Uterus (tissue), 4 donors: ENCODE measurements at places on chromosomes 3 and 15. TPM values are rescaled to one million over a fixed set of nuclear protein-coding genes. Genes with fewer than 3 reads are reported as not detected.

ABHD14A gene
- 16.6 TPM for total RNA-seq

C3orf22 gene
- not detected for total RNA-seq

CD200 gene
- 26.1 TPM for total RNA-seq

- no peak for DNase-seq
Observed at GRCh38 chr3:149376718-149377407, 586 bp downstream of the TM4SF1 start.

- no peak for DNase-seq
Observed at GRCh38 chr15:98002866-98003265, 42.4 kb downstream of the ARRDC4 start.

GRCh38 chr3:109643590-109643989 lies 306.2 kb upstream of the DPPA4 start:
- no peak for DNase-seq

DNA sequence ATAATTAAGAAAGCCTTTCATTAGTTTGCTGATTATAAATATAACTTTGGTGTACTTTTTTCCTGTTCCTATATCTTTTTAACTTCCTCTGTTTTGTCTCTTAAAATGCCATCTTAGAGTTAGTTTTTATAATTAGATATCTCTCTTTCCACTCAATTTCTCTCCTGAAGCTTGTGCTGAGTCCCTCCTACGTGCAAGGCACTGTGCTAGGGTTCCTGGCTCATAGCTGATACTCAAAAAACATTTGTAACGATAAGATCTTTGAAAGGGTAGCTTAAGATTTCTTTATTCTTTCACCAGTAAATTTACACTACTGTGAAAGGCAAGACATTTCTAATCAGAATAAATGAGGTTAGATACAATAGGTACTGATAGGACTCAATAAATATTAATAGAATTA lies 358.8 kb downstream of the MECOM start:
- DNase-seq, result no peak

- no peak for DNase-seq
Observed at GRCh38 chr3:32969656-32970055, 18.2 kb downstream of the CCR4 start.
